Activated CD4-positive, alpha-beta T cell treated with anti-CD3 and anti-CD28 coated beads for 36 hours (primary cell): ENCODE measurements at places on chromosomes 3 and 15. TPM values are rescaled to one million over a fixed set of nuclear protein-coding genes. Genes with fewer than 3 reads are reported as not detected.
A peak's percentile ranks its signal among the peaks of the same experiment; 100 is the strongest.

Gene DNAJA4
- 38.6 TPM for total RNA-seq

- peak; percentile 59 for DNase-seq
Observed at GRCh38 chr15:60004009-60004845, at the start of gene FOXB1. TSS of gene FOXB1 (plus strand) at chr15:60004311. CDS start at chr15:60004964, 653 bp downstream.

Gene AADACL2
- total RNA-seq, result not detected

Gene RLBP1
- total RNA-seq, result not detected

Gene HEG1
- 6.4 TPM for total RNA-seq

Gene EAF2
- total RNA-seq, result 12.4 TPM
